ENCODE measurements at places on chromosomes 6 and 20.

- DNase-seq = no peak
These were observed 61.2 kb downstream of the ZFP64 start for GRCh38 chr20:52130406-52130805.

- DNase-seq = no peak
These were observed 45.2 kb upstream of the TFAP2A start for GRCh38 chr6:10460096-10460495.

DNA sequence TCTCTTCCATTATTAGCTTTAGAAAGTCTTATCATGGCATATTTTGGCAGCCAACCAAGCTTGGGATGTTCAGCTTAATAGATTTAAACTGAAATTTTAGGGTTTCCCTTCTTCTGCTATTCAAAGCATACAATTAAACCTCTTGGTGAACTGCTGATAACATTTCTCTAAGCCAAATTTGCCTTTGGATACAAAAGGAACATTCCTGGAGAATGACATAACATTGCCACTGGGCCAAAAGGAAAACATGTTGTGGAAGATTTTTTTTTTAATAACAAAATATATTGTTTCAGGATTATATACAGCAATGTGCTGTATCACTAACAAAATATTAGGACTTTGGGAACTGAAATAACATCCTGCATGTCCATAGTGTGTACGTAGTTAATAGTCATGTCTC is 215.1 kb upstream of the TBX18 start:
- no peak for DNase-seq

GRCh38 chr6:144248476-144249301 is 36.4 kb upstream of the UTRN start:
- no peak for DNase-seq

DNA sequence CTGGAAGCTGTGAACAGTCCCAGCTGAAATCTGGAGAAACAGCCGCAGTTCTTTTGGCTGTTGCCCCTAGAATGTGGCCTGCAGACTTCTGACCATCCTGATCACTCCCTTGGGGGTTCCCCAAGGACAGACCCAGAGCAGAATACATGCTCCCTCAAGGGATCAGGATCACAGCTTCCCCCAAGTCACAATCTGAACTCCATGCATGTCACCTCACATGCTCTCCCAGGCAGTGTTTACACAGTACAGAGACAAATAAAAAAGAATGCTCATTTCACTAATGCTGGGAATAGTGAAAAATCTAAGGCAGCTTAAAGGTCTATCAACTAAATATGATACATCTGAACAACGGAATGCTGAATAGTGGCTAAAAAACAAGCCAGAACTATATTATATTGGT is 20.5 kb downstream of the SPAG4 start:
- no peak for DNase-seq

DNA sequence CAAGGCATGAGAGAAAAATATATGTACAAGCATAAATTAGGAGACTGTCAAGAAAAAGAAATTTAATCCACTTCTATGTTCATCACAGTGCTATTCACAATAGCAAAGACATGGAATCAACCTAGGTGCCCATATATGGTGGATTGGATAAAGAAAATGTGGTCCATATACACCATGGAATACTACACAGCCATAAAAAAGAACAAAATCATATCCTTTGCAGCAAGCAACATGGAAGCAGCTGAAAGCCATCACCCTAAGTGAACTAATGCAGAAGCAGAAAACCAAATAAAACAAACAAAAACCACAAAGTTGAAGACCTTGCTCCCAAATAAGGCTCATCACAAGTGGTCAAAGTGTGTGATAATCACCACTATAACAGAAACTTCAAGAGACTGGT is 36.7 kb downstream of the USP45 start:
- DNase-seq = no peak

GRCh38 chr20:53409447-53409717 is 184.3 kb downstream of the ZNF217 start:
- no peak for DNase-seq

- DNase-seq = no peak
These were observed 55.4 kb downstream of the PREX1 start for GRCh38 chr20:48772183-48772976.

- no peak for DNase-seq
These were observed 2.6 kb downstream of the GHRH start for GRCh38 chr20:37259031-37259430.

DNA sequence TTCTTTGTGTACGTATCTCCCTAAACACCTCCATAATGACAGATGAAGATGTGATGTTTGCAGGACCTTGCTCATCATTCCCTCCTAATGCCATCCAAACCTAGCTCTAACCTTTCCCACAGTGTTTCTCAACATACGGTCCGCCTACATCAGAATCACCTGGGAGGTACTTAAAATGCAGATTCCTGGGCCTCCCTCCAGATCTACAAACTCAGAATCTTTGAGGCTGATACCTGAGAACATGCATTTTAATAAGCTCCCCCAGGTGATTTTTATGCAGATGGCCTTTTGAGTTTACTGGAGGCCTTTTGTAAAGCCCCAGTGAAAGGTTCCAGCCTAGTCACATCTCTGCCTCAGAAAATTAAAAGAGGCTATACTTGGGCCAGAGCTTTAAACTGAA is 40.5 kb downstream of the METTL24 start:
- no peak for DNase-seq

DNA sequence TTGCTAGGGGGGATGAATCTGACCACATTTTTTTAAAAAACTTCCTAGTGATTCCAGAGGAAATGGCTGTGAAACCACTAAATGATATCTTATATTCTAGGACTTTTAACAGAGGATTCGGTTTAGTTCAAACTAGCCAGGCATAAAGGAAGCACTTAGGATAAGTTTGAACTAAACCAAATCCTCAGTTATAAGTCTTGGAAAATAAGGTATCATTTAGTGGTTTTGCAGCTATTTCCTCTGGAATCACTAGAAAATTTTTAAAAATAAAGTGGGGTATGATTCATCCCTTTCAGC is 327.9 kb upstream of the QKI start:
- no peak for DNase-seq

GRCh38 chr6:48037946-48038345 is 73.1 kb downstream of the PTCHD4 start:
- no peak for DNase-seq

DNA sequence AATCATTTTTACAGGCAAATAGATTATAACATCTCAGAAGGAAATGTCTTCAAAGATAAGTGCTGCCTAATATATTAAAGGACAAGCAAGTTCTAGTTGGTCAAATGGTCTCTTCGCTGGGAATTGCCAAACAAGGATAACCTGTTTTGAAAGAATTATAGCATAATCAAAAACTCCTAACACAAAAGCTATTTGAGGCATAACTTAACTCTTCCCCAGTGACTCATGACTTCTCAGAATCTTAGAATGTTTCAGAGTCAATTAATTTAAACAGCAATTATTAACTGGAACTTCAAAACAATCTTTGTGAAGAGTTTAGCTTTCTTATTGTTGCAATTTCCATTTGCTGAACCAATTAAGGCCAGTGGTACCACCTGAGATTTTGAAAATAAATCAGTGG is 126.6 kb downstream of the MTFR2 start:
- no peak for DNase-seq

DNA sequence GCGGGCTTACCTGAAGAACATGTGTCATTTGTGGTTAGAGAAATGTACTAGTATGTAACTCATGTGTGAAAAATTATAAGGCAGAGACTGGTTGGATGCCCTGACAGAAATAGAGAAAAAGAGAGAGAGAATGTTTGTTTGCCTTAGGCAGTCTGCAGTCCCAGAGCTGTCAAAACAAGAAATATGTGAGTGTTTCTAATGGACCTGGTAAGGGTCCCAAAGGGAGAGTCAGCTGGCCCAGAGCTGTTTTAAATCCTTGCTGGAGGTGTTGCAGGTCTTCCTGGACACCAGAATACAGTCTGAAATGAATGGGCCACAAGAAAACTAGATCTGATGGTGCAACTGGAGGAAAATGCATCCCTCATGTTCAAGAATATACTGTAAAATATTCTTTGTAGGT is 158.3 kb upstream of the OGFRL1 start:
- no peak for DNase-seq

GRCh38 chr20:8353512-8353911 is 221.4 kb downstream of the PLCB1 start:
- DNase-seq = no peak

- no peak for DNase-seq
These were observed 455.1 kb upstream of the CITED2 start for GRCh38 chr6:139829576-139829975.

DNA sequence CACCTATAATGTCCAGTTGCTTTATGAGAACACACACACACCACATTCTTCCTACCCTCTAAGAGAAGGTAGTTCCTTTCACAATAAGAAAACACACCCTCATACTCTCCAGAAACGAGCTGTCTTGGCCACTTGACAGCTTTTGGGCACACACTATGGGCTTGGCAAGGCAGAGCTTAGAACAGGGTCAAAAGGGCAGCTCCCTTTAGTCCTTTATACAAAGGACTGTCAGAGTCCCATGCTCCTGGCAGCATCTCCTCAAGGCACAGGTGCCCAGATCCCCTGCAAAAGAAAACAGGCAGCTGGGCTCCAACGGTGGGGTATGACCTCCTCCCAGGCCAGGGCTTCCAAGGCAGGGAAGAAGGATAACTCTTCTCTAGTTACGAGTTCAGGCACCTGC is 4.9 kb upstream of the LYRM2 start:
- DNase-seq = no peak

DNA sequence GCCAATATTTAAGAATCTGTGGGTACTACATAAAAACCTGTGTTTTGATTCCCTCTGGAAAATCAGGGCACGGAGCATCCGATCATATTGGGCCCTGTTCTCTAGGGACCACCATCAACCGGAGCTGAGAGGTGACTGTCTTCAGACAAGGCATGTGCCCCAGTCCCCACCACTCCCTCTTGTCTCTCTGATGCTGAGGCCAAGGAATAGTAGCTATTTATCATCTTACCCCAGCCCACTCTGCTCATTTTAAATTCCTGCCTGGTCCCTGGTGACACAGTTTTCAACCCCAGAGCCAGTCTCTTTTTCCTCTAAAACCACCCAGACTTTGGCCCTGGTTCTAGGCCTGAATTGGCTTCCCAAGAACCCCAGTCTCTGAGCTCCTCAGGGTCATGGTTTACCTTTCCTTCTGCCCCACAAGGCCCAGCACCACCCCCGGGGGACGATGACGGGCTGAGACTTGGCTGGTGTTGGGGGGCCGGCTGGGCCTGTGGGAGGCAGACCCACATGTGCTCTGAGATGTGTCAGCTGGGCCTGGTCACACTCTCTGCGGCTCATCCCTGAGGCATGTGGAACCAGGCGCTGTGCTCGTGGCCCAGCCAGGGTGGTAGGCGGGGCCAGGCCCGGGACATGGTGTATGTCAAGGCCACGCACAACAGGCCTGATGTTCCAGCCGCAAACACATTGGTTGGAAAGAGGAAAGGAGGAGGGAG is 114.4 kb downstream of the CEBPB start:
- no peak for DNase-seq

DNA sequence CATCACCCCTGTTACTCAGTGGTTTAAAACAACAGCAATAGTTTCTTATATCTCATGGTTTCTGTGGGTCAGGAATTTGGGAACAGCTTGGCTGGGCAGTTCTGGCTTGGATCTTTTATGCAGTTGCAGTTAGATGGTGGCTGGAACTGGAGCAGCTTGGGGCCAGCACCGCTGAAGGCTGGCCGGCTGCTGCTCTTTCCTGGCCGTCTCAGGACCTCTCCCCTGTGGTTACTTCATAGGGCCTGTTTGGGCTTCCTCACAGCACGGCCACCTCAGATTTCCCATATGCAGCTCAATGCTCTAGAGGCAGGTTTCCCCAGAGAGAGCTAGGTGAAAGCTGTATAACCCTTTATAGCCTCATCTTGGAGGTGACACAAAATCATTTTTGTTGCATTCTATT is 15.6 kb downstream of the PKIG start:
- no peak for DNase-seq

GRCh38 chr6:50922579-50923525 is 104.2 kb downstream of the TFAP2B start:
- DNase-seq = no peak

GRCh38 chr6:134457941-134458340 is 140.0 kb upstream of the SGK1 start:
- no peak for DNase-seq

DNA sequence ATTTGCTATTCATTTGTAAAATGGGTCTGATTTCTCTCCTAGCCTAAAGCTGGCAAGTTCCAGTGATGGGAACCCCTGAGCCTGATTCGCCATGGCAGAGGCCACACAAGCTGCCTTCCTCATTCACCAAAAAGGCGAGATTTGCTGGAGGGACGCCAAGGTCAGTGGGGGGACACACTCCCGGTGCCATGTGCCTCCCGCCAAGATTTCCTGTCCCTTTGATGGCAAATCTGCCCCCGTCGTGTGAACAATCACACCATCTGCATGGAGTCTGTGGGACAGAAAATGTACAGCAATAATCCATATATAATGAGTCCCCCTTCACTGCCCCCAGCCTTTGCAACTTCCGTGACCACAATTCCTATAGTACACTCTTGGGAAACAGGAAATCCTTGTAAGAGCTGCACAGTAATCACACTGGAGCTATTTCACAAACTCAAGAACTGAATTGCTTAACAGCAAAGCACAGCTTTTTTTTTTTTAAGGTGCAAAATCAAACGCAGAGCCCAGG is 15.7 kb upstream of the IGF2R start:
- DNase-seq = no peak

- DNase-seq = no peak
These were observed 22.2 kb downstream of the CEP57L1 start for GRCh38 chr6:109117346-109118035.

DNA sequence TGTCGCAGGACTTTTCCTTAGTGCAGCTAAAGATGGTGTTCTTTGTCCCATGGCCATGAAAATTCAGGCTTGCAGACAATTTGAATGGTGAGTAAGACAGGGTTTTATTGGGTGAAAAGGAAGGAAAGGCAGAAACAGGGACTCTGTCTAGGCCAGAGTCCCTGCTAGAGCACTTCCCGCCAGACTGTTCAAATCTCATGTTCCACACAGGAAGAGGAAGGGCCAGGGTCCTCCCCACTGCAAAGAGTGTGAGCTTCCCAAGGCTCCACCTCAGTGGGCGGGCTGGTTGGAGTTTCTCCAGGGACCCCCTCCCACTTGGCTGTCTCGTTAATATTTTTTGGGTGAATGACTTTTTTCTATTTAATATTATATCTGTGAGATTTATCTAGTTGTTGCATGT is 29.0 kb downstream of the COL19A1 start:
- DNase-seq = no peak

DNA sequence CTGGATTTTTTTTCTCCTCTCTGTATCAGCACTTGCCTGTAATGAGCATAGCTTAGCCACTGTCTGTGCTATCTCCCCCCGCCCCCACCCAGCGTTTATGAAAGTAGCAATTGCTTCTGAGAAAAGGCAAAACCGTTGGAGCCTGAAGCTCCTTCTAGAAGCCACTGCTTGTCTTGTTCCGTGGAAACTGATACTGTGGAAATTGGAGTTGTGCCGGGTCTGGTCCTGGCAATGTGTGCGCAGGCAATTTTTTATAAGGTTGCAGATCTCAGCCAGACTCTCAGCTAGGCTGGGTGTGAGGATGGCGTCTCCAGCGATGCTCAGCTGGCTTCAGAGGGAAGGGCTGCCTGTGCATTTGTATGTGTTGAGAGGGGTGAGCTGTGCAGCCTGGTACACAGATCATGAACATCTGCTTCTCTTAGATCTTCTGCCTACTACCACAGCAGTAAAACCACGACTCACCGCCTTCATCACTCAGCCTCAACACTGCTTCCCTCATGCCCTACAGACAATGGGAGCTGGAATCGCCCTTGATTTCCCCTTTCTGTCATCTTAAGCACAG is 72.4 kb upstream of the GTSF1L start:
- DNase-seq = no peak

GRCh38 chr6:157075549-157076450 is 247.5 kb downstream of the TMEM242 start:
- no peak for DNase-seq

Measured in NCI-H1694 (cell line).